Endothelial cell (in vitro differentiated cells): ENCODE measurements at places on chromosomes 2 and 18.

DNA sequence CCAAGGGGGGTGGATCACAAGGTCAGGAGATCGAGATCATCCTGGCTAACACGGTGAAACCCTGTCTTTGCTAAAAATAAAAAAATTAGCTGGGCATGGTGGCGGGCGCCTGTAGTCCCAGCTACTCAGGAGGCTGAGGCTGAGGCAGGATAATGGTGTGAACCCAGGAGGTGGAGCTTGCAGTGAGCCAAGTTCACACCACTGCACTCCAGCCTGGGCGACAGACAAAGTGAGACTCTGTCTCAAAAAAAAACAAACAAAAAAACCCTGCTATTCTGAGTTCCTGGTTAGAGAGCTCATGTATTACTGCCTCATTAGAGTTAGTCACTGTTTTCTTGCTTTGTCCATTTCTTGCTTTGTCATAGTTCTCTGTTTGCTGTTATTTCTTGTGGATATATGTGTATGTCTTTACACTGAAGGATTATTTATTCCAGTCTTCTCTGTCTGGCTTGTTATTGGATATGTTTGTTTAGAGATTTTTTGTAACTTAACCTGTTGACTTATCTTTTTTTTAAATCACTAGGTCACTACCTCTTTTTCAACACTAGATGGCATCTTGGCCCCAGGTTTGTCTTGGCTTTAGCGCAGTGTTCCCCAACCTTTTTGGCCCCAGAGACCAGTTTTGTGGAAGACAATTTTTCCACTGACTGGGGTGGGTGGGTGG lies 17.0 kb downstream of the TTLL4 start:
- no peak for DNase-seq

DNA sequence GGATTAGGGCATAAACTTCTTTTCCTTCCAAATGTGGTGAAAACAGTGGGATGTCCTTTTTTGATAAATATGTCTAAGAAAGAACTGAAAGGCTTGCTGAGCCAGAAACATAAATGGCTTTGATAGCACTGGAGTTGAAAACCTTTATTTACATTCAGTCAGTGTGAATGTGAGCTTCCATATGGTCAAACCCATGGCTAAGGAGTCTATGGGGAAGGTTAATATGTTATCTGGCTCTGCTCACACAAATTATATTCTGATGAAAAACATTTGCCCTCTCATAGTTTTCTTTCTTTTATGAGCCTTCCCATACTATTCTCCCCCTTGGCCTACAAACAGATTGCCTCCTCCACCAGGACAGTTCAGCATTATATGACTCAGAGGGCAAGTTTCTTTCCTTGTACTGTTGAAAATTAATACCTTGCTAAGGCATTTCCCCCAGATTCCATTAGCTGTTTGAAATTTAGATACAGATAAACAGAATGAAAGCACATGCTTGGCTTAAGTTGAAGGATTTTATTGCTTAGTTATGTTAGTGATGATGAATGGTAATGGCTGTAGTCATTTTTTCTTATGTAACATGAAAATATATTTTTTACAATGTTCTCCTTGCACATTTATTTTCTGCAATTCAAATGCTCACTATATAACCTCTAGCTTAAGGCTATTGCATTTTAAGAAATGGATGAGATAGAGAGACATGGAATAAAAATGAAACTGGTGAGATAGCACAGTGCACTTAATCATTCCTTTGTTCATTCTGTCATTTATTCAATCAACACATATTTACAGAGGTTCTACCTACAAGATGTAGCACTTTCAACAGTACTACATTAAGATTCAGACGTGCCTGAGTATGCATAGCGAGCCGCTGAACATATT lies 544.1 kb downstream of the LRRTM4 start:
- no peak for DNase-seq

GRCh38 chr2:138720035-138720838 lies 60.0 kb downstream of the NXPH2 start:
- DNase-seq = no peak

GRCh38 chr2:105432749-105433148 lies 33.9 kb upstream of the FHL2 start:
- DNase-seq = no peak

- no peak for DNase-seq
Measured at GRCh38 chr2:180058993-180059392, 51.9 kb upstream of the CWC22 start.

GRCh38 chr18:13513021-13513420 lies 213.3 kb downstream of the FAM210A start:
- DNase-seq = no peak

DNA sequence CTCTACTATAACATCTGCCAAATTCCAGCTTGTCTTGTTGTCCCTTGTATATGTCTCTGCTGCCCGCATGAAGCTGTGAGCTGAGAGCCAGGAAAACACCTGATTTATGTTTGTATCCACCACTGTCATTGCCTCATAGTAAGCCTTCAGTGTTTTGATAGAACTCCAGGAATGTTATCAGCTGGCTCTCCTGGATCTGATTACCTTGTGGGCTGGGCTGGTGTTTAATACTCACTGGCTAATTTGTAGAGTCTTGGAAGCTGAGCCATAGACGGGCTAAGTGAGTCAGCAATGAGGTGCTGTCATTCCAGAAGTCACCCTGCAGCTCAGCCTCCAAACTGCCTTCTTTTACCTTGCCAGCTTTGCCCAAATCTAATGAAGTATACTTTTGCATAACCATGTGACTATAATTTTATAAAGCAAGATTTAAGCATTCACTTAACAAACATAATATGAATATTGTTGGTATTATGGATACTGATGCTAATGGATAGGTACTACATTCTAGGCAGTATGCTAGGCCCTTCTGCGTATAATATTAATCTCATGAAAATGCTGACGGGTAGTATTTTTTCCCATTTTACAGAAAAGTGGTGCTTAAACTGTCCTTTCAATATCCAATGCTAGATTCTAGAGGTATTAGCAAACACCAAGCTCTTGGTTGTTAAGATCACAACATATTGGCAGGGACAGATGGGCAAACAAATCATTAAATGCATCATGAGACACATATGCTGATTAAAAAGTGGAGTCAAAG lies 62.7 kb upstream of the GATA6 start:
- DNase-seq = no peak

GRCh38 chr18:46301081-46301480 lies 196.9 kb downstream of the HAUS1 start:
- no peak for DNase-seq

DNA sequence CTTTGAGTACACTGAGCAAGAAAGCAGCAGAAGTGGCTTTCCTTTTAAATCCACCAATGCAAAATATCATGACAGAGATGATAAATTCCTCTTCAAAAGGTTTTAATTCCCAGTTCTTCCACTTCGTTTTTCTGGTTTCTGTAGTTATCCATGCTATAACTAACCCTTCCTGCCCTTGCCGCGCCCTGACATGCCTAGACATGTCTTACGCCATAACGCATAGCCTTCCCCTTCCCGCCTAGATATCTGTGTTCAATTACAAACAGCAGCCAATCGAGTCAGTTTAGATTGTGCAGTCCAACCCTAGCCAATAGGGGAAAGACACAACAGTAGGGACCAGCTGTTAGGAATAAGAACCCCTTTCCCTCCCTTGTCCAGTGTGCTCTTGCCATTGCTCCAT lies 16.1 kb downstream of the PRPF40A start:
- no peak for DNase-seq

DNA sequence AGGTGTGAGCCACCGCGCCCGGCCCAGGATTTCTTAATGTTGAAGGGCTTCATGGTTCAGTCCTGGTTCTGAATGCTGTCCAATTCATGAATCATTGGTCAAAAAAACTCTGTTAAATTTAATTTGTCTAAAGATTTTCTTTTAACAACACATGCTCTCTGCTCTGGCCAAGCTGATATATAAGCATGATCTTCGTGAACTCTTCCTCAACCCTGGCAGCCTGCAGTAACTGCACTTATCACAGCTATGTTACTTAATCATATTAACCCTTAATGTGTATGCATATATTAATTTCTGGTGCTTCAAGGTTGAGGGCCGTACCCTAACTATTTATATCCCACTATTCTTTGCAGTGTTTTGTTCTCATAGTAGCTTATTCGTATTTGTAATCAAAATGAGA lies 29.4 kb upstream of the FRZB start:
- DNase-seq = no peak

- no peak for DNase-seq
Measured at GRCh38 chr2:196589419-196589818, 50.1 kb upstream of the CCDC150 start.

GRCh38 chr18:10604182-10604581 lies 78.4 kb downstream of the NAPG start:
- DNase-seq = no peak

DNA sequence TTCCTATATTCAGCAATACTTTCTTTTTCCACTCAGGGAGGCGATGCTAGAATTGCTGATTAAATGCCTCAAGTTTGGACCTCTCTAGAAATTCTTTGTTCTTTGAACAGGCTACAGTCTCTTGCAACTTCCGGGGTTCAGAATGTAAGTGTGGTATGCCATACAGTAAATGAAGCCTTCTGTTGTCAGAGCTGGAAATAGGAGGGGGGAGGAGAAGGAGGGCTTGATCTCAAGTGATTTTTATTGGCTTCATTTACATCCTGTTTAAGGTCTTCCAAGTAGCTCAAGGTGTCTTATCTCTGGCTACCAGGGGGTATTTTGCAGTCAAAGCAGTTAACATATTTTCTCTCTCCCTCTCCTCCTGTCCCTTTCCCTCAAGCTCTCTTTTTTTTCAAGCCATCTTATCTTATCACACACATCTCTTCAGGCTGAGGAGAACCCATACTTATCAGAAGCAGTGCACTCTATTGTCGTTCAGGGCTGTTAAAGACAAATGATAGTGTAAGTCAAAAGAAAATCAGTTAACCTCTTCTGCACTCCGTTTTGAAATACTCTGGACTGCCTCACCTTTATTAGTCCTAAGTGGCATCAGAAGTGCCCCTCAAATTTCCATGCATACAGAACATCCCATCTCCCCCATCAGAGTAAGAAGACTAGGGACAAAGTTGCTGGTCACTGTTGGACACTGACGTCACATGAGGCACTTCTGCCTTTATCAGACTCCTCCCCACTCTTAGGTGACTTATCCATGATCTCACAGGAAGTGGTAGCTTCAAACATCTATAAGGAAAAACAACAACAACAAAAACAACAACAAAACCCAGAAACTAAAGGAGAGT lies 112.2 kb downstream of the ZNF521 start:
- no peak for DNase-seq

DNA sequence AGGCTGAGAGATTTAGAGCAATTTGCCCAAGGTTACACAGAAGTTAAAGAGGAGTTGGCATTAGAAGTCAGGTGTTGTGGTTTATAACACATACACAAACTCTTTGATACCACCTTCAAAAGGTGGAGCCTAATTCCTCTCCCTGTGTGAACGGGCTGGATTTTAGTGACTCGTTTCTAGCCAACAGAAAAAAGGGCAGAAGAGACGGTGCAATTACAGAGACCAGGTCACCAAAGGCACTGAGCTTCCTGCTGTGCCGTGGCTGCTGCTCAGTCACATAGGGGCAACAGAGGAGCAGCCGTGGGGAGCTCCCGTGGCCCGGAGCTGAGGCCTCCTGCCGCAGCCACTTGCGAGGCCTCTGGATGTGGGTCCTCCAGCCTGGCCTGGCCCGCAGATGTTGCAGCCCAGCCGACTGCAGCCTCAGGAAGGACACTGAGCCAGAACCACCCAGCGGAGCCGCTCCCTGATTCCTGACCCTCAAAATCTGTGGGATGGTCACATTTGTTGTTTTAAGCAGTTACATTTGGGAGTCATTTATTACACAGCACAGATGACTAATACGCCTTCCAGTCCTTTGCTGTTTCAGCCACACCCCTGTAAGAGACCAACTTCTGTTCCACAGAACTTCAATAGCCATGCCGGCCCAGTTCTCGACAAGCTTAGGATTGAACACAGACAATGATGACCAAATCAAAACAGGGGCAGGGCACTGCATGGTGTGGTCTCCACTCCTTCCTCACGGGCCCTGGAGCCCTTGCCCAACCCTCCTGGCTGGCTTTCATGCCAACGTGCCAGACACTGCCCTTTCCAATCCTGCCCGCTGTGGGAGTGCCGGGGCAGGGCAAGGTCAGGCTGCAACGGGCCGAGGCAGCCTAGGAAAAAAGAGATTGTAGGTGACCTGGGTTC lies 17.1 kb downstream of the EDAR start:
- no peak for DNase-seq

DNA sequence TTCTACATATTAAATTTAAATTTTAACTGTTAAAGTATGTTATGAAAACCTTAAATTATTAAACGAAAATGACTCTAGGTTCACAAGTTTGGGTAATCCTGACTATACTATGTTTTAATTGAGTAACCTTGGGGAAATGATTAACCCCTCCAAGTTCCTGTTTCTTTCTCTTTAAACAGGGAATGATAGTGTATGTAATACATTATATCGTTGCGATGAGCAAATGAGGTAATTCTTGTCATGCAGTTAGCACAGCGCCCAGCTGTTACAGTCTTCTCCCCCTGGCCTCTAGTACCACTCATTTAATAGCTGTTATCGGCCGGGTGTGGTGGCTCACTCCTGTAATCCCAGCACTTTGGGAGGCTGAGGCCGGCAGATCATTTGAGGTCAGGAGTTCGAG lies 80.4 kb downstream of the MTA3 start:
- no peak for DNase-seq

DNA sequence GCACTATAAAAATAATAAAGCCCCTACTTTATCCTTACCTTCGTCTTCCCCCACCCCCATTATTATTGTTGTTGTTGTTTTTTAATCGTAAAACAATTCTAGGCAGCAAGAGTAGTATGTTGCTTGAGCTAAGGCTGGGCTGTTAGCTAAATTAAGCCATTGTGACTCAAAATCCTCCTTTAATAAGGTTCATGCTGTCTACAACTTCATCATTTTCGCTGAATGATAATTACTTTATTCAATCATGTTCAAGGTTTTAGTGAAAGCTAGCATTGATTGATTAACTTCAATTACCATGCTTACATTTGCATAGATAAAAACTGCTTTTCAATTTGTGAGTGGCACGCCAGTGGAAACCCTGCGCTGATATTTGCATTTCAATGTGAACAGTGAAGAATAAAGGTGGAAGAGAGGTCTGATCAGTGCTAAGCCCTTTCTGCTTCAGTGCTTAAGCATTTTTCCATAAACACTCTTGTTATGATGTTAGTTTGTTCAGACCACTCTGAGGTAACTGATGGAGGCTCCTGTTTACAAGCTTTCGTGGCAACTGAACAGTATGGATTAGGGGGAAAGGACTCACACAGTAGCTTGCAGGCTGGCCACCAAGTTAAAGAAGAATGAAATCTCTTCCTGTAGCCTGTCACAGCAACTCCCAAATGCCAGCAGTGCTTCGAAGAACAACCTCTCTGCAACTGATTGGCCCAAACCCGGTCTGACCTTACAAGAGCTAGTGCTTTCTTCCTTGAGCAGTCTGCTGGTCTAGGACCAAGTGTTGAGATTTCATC lies 156.8 kb downstream of the GPD2 start:
- no peak for DNase-seq

- no peak for DNase-seq
Measured at GRCh38 chr18:48127606-48128005, 197.1 kb upstream of the SMAD2 start.
